Midbrain (tissue), 1 donor: ENCODE measurements at places on chromosomes 3 and 15.
A peak's percentile ranks its signal among the peaks of the same experiment; 100 is the strongest.

- no peak for DNase-seq
Observed at GRCh38 chr3:185317674-185318073, 45.3 kb upstream of the MAP3K13 start.

DNA sequence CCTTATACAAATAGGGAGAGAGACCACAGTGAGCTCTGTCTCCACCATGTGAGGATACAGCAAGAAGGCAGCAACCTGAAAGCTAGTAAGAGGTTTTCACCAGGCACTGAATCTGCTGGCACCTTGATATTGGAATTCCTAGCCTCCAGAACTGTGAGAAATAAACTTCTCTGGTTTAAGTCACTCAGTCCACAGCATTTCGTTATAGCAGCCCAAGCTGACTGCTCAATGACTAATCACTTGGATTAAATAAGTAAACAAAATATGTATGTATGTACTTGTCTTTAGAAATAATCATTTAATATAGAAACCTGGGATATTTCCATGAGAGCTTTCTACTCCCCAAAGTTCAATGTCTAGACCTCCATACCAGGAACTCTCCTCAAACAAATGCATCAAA is 162.0 kb downstream of the IMPG2 start:
- DNase-seq: no peak

DNA sequence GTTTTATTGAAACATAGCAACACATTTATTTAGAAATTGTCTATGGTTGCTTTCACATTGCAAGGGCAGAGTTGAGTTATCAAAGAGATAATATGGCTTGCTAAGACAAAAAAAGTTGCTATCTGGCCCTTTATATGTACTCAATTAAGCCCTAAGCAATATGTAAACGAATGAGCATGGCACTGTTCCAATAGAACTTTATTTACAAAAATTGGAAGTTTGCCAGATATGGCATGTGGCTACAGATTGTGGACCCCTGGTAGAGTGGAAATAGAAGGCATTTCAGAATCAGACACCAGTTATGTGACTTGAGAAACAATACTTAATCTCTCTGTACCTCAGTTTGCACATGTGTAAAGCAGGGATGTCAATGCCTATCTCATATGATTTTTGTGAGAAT is 515.6 kb upstream of the SGO1 start:
- DNase-seq: no peak

DNA sequence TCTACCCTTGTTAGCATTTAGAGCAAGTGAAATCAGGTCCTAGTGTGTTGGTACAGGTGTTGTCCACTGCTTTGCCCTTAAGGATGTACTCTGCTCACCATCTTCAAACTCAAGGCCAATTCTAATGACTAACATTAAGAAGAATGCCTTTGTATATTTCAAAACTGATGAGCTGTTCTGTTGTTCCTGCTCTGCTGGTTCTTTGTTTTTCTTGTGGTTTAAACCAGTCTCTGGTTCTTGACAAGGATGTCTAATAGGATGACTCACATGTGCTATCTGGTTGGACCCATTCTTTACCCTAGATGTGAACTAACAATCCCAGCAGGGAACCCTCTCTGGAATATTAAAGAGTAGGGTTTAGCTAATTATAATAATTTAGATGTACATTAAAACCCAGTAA is 17.3 kb downstream of the ABHD5 start:
- DNase-seq: no peak

DNA sequence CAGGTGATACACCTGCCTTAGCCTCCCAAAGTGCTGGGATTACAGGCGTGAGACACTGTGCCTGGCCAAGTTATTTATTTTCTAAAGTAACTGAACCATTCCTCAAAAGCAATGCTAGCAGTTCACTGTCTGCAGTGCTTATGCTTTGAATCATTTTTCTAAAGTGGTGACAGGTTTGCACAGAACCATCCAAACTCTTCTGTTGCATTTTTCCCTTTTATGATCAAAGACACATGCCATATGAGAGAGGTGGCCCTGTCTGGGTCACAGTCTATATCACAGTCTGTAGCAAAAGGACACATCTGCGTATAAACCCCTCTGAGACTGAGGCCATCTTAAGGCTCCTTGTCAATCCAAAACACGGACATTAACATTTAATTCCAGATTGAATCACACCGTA is 17.2 kb downstream of the CDCP1 start:
- no peak for DNase-seq

GRCh38 chr15:39127925-39128617 is 452.8 kb upstream of the THBS1 start:
- DNase-seq: no peak

GRCh38 chr3:164468055-164468454 is 610.2 kb downstream of the SI start:
- DNase-seq: no peak

- DNase-seq: no peak
Observed at GRCh38 chr3:60282866-60283265, 968.4 kb downstream of the FHIT start.

DNA sequence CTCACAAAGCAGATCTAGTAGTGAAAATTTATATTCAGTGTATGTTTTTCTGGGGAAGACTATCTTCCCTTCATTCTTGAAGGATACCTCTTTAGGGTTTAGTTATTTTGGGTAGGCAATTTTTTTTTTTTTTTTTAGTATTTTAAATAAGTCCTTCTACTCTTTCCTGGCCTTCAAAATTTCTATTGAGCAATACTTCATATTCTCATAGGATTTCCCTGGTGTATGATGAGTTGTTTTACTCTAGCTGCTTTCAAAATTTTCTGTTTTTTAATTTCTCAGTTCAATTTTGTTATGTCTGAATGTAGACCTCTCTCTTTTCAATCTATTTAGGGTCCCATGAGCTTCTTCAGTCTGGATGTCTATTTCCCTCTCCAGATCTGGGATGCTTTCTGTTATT is 74.3 kb upstream of the PLSCR4 start:
- no peak for DNase-seq

DNA sequence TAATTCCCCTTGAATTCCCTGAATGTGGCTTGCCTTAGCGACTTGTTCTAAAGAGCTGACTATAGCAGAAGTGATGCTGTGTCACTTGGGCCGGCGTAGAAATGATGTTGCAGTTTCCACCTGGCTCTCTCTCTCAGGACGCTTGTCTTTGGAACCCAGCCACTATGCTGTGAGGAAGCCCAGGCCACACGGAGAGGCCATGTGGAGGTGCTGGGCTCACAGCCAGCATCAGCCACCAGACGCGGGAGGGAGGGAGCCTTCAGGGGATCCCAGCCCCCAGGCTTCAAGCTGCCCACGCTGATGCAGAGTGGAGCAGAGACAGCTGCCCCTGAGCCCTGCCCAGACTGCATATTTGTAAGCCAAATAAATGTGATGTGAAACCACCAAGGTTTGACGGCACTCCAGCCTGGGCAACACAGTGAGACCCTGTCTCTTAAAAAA is 18.6 kb downstream of the RNU5B-1 start:
- DNase-seq: peak; percentile 59

- peak; percentile 46 for DNase-seq
Observed at GRCh38 chr3:98733053-98733811, 29.9 kb upstream of the ST3GAL6 start.

- no peak for DNase-seq
Observed at GRCh38 chr3:143123353-143123984, 3.9 kb downstream of the CHST2 start.

DNA sequence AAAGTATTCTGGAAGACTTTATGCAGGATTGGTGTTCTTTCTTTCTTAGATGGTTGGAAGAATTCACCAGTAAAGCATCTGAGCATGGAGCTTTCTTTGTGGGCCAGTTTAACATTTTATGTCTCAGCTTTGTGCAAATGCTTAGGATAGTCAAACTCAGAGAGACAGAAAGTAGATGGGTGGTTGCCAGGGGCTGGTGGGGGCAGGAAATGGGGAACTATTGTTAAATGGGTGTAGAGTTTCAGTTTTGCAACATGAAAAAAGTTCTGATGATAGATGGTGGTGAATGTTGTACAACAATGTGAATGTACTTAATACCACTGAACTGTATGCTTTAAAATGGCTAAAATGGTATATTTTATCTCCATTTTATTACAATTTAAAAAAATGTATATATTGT is 24.8 kb downstream of the SPCS1 start:
- no peak for DNase-seq

- DNase-seq: no peak
Observed at GRCh38 chr3:124429129-124429815, 301.0 kb upstream of the UMPS start.

DNA sequence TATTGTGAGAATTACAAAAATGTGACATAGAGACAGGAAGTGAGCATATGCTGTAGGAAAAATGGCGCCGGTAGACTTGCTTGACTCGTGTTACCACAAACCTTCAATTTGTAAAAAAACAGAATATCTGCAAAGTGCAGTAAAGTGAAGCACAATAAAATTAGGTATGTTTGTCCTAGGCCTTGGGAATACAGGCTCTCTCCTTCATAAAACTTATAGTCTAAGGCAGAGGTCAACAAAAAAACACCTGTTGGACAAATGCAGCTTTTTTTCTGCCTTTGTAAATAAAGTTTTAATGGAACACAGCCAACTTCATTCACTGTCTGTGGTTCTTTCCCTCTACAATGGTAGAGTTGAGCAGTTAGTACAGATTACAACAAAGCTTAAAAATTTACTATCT is 216.8 kb upstream of the SATB1 start:
- no peak for DNase-seq
